ENCODE measurements at places on chromosomes 2 and 18.
A peak's percentile ranks its signal among the peaks of the same experiment; 100 is the strongest.

DNA sequence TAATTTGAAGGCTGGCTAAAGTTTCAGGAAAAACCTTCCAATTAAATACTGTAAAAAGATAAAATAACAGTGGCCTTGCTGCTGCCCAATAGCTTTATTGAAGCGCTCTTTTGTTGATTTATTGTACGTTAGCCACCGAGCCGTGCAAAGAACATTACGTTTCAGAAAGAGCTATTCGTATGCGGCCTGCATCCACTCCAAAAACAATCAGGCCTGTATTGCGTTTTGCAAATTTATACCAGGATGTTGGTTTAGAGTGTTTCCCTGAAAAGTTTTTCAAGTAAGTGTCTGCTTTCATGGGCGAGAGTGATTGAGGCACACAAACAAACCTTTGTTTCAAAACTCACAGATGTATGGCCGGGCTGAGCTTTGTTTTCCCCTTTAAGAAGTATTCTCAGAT is 257.2 kb upstream of the SALL3 start:
- no peak for DNase-seq

DNA sequence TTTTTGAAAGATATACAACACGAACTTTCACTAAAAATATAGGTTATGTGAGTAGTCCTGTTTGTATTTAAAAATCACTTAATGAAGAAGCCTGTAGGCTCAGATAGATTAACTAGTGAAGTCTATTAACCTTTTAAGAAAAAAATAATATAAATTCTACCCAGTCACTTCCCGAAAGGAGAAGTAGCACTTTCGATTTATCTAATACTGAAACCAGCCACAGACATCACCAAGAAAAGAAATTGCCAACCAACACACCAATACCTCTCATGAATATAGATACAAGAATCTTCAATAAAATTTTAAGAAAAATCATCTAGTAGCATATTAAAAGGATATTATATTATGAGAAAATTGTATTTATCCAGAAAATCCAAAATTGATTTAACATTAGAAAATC is 160.5 kb downstream of the GALNT13 start:
- DNase-seq, result no peak

GRCh38 chr2:70340761-70341476 is 39.1 kb upstream of the FAM136A start:
- DNase-seq, result no peak

DNA sequence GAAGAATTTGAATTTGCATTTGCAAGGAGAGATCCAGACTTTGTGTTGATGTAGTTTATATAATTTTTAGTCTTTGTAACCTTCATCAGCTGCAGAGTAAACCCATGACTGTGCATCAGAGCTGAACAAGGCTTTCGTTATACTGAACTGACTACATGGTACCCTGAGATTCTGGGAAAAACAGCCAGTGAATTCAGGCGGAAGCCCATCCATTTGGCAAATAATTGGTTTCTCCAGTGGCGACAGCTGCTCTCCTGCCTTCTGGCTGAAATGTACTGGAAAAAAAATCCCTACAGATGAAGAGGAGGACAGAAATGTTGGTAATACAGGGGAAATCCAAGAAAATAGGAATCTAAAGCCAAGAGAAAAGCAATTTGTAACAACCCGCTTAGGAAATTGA is 657.5 kb upstream of the CDH7 start:
- no peak for DNase-seq

DNA sequence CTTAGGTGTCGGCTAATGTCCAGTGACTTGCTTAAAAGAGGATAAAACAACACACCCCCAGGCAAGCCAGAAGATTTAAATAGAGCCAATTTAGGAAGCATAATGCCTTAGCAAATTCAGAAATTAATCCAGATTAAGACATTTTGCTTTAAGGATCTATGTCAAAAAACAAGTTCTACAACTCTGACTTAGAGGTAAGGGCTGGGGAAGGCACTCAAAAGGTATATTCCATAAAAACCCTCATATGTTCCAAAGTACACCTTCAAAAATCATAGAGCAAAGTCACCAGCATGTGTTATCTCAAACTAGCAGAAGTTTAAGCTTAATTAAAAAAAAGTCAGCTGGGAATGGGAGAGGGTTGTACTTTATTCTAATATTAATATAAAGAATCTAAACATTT is 206.4 kb downstream of the NOL4 start:
- DNase-seq, result no peak

DNA sequence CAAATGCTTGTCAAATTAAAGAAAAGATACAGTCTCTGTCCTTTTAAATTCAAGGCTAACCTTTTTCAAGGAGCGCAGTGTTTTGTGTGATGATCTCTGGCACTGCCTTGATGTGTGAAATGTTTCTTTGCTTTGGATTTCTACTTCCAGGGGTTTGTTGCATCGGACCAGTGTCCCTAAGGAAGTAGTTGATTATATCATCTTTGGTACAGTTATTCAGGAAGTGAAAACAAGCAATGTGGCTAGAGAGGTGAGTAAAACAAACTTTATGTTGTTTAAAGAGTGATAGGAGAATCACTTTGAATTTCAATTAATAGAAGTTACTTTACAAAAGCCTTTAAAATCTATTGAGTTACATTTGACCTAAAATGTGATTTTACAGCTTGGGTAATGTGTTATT is 28.8 kb downstream of the HADHB start:
- DNase-seq, result no peak

- DNase-seq, result no peak
Observed at GRCh38 chr2:44934038-44934982, 7.2 kb upstream of the SIX3 start.

DNA sequence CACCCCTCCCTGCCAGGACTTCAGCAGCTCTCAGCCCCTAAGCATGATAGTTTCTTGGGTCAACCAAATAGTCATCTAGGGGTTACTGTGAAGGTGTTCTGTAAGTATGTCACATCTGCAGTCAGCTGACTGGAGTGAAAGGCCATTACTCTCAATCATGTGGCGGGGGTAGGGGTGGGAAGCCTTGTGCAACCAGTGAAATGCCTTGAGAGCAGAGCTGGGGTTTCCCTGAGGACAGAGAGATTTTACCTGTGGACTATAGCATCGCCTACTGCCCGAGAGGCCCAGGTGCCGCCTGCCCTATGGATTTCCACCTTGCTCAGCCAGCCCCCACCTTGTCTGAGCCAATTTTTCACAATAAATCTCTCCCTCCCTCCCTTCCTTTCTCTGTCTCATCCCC is 20.9 kb upstream of the KLF11 start:
- no peak for DNase-seq

DNA sequence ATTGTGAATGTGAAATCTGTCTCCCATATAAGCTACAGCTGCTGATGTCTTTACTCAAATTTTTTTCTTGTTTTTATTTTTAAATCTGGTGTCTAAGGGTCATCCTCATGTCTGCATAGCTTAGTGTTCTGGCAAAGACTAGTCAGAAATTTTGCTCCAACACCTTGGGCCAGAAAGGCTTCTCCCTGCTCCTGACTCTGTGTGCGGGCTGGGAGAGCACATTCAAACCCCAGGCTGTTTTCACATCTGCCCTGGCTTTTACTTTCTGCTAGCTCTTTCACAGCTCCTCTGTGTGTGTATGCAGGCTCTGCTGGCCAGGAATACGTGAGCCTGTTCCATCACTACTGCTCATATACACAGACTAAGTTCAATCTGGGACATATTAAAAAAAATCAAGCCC is 102.9 kb upstream of the RIOK3 start:
- DNase-seq, result no peak

GRCh38 chr2:134462791-134463698 is 209.2 kb downstream of the MGAT5 start:
- DNase-seq, result no peak

DNA sequence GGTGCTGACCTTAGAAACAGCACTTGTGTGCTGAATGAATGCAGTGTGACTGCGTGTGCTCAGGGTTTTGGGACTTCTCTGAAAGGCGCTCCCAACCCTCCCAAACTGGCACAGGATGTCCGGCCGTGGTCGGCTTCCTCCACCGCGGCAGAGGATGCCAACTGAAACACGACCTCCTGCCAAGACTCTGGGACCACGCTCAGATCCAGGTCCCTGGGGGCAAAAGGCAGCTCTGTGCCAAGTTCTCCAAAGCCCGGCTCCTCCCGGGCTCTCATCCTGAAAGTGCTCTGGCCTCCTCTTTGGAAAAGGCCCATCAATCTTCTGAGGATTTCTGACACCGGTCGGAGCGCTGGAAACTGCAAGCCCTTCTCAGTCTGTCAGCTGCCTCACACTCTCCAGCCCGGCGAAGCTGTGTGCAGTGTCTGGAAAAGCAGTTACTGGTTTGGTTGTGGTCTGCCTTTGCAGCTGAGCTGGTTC is 32.3 kb upstream of the ZBTB7C start:
- DNase-seq, result peak; percentile 52

DNA sequence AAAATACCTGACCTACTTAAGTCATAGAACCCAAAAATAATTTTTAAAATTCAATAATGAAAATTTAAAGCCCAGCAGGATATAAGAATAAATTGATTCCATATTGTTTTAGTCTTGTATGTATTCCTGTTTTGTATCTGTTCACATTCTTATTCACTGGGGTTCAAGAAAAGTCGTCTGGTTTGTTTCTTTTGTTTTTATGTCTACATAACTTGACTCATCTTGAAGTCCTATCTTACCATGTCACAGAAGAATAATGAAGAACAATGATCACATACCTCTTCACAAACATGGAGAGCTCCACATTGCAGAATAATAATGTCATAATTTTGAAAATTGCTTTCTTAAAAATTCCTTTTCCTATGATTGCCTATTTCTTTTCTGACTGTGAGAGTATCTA is 43.4 kb upstream of the LRP1B start:
- DNase-seq, result no peak

- no peak for DNase-seq
Observed at GRCh38 chr18:44246001-44246400, 434.7 kb upstream of the SETBP1 start.

- DNase-seq, result no peak
Observed at GRCh38 chr2:236600892-236601291, 31.3 kb downstream of the ACKR3 start.

- DNase-seq, result no peak
Observed at GRCh38 chr2:236744281-236744705, 174.7 kb downstream of the ACKR3 start.
